HFFc6 (cell line): ENCODE measurements at places on chromosomes 6 and 20.
A peak's percentile ranks its signal among the peaks of the same experiment; 100 is the strongest.

DNA sequence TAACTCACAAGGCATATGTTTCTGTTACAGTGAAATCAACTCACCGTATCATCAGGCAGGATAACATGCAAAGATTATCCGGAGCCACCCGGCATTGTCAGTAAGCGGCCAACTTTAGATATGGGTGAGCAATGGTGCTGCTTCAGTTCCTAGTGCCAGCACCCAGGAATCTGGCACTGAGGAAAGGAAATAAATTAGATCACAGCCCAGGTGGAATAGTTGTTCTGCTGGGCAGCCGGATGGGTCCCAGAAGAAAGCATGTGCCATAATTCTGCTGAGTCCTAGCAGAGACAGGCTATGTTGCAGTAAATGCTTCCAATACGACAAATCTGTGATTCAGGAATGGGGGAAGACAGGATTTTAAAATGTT lies 183.6 kb upstream of the SPTLC3 start:
- no peak for DNase-seq

GRCh38 chr20:14488756-14489479 lies 151.5 kb upstream of the FLRT3 start:
- DNase-seq = no peak

DNA sequence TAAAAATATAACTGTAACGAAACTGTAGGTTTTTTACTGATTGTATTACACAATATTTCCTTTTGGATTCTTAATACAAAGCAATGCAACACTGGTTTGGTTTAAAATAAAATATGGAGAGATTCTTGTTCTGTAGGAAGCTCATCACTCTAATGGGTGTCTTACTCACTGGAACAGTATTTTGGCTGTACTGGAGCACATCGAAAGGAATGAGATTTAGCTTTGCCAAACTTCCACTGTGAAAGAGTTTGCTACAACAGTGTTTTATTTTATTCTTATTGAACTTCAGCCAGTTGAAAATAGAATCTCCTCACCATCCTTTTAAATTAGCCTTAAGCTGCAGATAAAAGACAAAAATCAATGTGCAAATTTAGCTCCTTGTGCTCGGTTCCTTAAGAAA lies 230.7 kb upstream of the QKI start:
- DNase-seq = no peak

DNA sequence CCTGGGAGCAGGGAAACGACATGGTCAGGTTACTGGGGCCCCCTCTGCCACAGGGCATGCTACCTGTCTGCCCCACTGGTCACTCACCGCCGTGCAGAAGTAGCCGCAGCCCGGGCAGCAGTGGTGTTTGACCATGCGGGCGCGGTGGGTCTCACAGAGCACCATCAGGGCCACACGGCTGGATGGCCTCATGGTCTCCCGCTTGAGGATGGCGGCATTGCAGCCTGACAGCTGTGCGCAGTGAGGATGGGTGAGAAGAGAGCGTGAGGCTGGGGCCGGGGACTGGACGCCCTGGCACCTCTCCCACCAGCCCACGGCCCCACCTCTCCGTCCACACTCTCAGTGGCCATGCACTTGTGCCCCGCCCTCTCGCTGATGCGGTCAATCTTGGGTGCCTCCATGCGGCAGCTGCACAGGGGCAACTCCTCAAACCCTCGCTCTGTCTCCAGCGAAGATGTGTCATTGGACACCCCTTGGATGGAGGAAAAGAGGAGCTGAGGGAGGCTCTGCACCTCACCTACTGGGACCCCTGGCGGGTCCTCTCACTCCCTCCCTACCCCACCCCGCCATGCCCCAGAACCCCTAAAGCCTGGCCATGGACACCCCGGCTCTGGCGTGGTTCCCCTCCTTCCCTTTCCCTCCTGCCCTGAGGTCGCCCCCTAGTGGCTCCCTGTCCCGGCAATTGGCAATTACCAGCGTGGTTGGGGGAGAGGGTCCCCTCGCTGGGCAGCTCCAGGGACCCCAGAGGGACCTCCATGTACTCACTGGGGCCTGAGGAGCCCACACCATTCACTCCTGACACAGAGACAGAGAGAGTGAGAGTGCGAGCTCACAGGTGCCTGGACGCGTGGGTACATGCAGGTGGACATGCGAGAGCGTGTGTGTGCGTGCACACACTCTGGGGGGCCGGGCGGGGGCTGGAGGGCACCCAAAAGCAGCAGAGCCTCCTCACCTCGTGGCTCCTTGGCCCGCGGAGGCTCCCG lies 8.9 kb downstream of the EHMT2 start:
- no peak for DNase-seq

DNA sequence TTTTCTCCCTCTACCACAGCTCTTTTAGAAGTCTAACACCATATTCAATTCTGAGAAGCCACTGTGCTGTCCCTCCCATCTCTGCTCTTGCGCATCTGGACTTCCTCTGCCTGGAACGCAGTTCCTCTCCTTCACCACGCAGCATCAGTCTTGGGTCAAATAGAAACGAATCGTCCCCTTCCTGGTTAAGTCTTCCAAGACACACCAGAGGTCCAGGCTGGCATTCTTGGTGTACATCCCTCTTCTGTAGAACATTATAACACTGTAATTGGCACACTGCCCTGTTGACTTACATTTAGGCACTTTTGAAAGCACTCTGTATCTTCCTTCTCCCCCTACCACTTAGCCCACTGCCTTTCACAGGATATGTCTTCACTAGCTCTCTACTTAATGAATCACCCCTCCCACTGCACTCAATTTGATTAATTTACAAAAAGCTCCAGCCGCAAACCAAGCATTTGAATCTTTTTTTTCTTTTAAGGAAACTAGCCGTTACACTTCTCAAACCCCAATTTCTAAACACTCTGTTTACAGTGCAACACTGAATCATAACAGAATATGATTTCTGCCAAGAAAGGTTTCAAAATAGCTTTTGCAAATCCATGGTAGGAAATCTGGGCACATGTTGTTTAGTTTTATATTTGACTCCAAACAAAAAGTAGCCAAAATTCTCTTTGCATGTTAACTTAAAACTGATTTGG lies 140.8 kb upstream of the CARMIL1 start:
- DNase-seq = peak; percentile 77

GRCh38 chr6:21935561-21936028 lies 342.0 kb downstream of the SOX4 start:
- peak; percentile 53 for DNase-seq

GRCh38 chr6:54958446-54958845 lies 111.9 kb downstream of the FAM83B start:
- no peak for DNase-seq

DNA sequence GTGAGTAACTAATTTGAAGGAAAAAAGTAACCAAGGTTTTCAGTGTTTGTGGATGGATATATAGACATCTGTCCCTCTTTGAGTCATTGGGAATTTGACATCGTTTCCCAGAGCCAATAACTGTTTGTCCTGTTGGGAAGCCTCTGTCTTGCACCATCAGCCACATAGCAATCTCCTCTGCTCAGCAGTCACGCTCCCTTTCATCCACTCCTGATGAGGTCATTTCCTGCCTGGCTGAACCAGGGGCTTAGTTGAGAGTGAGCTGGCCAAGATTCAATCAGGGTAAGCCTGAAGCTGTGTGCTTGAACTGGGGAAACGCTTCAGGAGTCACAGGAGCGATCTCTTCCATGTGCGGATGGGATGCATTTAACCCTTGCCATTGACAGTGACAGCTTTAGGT lies 121.5 kb upstream of the FOXQ1 start:
- peak; percentile 94 for DNase-seq

GRCh38 chr20:45835825-45836224 lies 2.2 kb downstream of the SNX21 start:
- no peak for DNase-seq

DNA sequence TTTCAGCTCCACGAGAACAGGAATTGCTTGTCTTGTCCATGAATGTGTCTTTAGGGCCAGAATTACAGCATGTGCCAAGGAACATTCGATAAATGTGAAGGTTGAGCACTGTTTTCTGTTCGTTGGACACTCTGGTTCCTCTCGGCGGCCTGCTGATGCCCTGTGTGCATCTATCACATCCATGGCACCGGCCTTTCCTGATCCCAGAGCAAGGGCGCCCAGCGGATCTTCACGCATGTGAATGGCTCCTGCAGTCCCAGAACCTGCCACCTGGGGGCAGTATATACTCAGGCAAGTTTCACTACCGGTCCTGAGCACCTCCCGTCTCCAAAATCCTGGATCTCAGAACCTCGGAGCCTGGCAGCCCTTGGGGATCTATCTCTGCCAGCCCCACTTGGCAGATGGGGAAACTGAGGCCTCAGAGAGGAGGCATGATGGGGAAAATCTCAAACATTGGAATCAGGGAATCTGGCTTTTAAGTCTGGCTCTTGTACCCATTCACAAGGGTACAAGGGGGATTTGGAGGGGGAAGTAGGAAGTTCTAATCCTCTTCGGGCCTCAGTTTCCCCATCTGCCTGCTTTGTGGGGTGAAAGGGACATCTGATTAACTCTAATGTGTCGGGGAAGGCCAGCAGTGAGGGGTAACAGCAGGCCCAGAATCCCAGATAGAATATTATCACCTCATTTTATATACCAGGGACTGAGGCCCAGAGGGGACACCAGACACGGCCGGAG lies 4.3 kb upstream of the CEBPB start:
- peak; percentile 68 for DNase-seq

GRCh38 chr6:133191323-133191722 lies 49.8 kb upstream of the EYA4 start:
- no peak for DNase-seq

DNA sequence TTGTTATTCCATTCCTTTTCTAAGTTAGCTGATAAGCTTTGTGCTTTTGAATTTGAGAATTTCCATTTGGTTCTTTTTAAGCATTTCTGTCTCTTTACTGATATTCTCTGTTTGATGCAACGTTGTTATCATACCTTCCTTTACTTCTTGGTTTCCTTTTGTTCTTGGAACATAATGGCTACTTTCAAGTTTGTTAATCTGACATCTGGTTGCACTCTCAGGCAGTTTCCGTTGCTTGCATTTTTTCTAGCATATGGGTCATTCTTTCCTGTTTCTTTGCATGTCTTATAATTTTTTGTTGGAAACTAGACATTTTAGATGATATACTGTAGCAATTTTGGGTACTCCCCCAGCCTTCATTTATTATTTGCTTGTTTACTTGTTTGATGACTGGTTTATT lies 12.5 kb downstream of the CDC5L start:
- no peak for DNase-seq

- no peak for DNase-seq
Measured at GRCh38 chr6:93139408-93140081, 279.8 kb downstream of the EPHA7 start.

DNA sequence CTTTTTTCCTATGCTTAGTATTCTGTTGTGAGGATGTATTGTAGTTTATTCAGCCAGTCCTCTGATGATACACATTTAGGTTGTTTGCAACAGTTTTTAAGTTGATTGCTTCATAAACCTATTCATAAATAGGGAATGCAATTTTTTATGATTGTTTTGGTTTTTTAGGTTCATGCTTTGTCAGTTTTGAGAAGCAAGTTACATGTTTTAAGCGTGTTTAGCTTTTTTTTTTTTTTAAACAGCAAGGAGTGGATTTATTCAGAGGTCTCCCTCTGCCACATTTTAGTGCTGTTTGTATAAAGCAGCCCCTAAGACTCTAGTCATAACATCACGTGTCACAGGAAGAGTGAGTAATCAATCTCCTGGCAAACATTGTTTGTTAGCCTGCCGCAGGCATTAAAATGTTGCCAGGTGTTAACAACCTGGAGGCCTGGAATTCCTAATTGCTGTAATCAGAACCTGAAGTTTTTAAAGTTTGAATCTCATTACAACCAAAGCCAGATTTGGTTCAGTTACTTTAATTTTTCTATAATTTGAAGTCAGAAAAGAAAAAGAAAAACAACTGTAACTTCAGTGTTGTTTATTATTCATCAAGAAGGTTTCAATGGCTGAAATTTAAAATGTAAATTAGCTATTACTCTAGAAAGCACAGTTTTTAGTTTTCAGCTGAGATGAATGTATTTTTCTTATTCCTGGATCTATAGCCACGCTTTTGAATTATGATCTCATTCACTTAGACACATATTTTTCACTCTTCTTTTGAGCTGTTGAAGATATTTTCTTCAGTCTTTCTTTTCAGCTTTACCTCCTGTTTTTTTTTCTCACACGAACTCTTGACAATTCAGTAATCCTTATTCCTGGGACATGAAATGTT lies 59.2 kb downstream of the KCNS1 start:
- DNase-seq = peak; percentile 51

- DNase-seq = peak; percentile 8
Measured at GRCh38 chr6:17352302-17352701, 41.1 kb upstream of the CAP2 start.

DNA sequence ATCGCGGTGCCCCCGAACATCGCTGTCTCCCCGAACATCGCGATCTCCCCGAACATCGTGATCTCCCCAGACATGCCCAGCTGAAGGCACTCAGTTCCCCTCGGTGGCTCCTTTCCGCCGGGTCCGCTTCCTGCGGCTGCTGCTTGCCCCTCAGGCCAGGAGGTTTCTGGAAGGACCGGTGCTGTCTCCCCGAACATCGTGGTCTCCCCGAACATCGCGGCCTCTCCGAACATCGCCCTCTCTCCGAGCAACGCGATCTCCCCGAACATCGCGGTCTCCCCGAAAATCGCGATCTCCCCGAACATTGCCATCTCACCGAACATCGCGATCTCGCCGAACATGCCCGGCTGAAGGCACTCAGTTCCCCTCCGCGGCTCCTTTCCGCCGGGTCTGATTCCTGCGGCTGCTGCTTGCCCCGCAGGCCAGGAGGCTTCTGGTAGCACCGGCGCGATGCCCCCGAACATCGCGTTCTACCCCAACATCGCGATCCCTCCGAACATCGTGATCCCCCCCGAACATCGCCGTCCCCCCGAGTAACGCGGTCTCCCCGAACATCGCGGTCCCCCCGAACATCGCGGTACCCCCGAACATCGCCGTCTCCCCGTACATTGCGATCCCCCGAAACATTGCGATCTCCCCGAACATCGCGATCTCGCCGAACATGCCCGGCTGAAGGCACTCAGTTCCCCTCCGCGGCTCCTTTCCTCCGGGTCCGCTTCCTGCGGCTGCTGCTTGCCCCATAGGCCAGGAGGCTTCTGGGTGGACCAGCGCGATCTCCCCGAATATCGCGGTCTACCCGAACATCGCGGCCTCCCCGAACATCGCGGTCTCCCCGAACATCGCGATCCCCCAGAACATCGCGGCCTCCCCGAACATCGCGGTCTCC lies 808 bp downstream of the ULBP1 start:
- peak; percentile 70 for DNase-seq

GRCh38 chr6:135830452-135830881 lies 21.0 kb upstream of the PDE7B start:
- DNase-seq = peak; percentile 6

DNA sequence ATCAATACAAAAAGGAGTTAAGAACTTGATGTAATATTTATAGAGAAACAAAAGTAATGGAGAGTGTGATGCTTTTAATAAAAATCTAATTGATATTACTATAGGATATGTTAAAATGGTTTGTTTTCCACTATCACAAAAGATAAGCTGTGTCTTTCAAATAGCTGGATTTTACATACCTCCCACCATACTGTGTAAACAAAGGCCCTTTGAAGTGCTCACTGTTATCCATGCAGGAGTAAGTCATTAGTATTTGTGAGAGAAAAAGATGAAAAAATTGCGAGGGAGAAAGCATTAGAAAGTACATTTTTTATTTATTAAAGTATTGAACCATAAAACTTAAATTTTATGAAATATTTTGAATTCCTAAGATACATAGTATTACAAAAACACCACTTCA lies 733.0 kb downstream of the GRIK2 start:
- DNase-seq = no peak

GRCh38 chr6:12436224-12436623 lies 146.1 kb downstream of the EDN1 start:
- DNase-seq = no peak
